ENCODE measurements at places on chromosomes 12 and 14.

- DNase-seq, result no peak
These were observed 72.0 kb downstream of the SUDS3 start for GRCh38 chr12:118448341-118448740.

GRCh38 chr12:47854531-47854930 lies 34.8 kb upstream of the HDAC7 start:
- no peak for DNase-seq

GRCh38 chr12:70354787-70355186 lies 11.3 kb upstream of the KCNMB4 start:
- no peak for DNase-seq

DNA sequence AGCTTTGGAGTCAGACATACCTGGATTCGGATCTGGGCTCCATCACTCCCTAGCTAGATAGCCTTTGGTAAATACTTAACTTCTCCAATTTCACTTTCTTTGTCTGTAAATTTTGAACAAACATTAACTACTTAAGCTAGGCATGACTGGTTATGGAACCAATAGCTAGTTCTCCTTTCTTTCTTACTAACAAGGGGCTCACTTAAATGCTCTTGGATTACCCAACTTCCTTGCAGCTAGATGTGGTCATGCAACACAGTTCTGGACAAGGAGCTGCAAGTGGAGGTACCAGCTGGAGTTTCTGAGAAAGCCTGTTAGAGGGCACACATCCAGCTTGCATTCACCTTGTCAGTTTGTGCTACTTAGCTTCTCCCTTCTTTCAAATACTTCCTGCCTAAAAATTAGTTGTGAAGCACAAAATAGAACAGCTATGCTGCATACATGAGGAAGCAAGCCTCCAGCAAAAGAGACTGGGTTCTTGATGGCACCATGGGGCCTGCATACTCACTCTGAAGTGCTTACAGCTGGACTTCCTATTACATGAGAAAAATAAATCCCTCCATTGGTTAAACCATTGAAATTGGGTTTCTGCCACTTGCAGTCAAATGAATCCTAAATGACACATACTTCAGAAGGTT lies 210.1 kb upstream of the EEA1 start:
- DNase-seq, result no peak

- peak; percentile 73 for DNase-seq
These were observed 54.0 kb upstream of the ELK3 start for GRCh38 chr12:96140174-96140573.

GRCh38 chr12:82937151-82937550 lies 250.4 kb downstream of the TMTC2 start:
- DNase-seq, result no peak

- no peak for DNase-seq
These were observed 7.8 kb downstream of the BHLHE41 start for GRCh38 chr12:26116829-26117715.

GRCh38 chr14:99889268-99889667 lies 96.1 kb downstream of the EML1 start:
- no peak for DNase-seq

- DNase-seq, result no peak
These were observed 454.2 kb downstream of the DPF3 start for GRCh38 chr14:72439707-72440106.

DNA sequence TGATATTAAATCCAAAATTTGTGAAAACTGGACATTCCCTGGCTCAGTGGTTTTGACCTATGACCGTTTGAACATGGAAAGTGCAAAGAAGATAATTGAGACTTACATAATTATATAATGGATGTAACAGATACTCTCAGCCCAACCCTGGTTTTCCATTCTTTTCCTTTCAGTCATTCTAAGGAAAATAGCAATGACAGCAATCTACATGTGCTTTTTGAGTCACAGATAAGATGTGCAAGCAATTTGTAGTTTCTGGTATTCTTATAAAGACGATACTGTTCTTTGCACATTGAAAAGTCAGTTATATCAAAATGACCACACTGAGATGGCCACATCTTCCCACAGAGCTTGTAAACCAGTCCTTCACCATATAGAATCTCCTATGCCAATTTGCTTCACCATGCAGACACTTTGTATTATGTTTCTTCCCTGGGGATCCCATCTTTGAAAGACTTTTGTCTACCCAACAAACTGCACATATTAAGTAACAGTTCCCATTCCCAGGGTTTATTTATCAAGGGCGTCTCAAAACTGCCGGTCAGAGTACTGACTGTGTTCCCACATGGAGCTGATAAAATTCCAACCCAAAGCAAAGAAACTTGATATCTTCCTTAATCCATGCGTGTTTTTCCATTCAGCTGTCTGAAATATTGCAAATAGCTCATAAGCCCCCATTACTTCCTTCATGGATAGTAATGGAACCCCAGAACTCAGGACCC lies 34.8 kb downstream of the PLXNC1 start:
- DNase-seq, result no peak

- DNase-seq, result peak; percentile 16
These were observed 242.0 kb upstream of the MDGA2 start for GRCh38 chr14:47917344-47917954.

- DNase-seq, result no peak
These were observed 38.7 kb downstream of the TUNAR start for GRCh38 chr14:95915330-95915729.

DNA sequence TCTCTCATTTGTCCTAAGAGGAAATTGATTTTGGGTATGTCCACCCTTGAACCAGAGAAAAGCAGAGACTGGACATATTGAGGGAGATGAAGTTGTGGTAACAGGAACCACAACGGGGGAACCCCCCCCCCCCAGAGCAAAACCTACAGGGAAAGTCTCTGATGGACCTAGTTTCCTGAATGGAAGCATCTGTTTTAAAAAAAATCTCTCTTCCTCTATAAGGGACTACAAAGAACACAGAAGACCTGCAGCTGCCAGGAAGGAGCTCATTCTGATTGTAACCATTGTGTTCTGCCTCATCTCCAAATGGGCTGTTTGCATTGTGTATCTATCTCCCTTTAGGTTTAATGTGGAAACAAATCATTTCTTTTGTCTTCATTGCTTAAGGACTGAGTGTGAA lies 13.4 kb downstream of the C1S start:
- DNase-seq, result no peak

- DNase-seq, result no peak
These were observed 13.8 kb downstream of the TMX1 start for GRCh38 chr14:51253880-51254279.

Data from SK-N-MC (cell line).